Muscle of back (tissue), 13 donors: ENCODE measurements at places on chromosomes 13 and 19.
A peak's percentile ranks its signal among the peaks of the same experiment; 100 is the strongest.

GRCh38 chr13:61294467-61295191 lies 121.0 kb downstream of the PCDH20 start:
- DNase-seq = no peak

- no peak for DNase-seq
Observed at GRCh38 chr19:958967-959855, 24.9 kb upstream of the WDR18 start.

DNA sequence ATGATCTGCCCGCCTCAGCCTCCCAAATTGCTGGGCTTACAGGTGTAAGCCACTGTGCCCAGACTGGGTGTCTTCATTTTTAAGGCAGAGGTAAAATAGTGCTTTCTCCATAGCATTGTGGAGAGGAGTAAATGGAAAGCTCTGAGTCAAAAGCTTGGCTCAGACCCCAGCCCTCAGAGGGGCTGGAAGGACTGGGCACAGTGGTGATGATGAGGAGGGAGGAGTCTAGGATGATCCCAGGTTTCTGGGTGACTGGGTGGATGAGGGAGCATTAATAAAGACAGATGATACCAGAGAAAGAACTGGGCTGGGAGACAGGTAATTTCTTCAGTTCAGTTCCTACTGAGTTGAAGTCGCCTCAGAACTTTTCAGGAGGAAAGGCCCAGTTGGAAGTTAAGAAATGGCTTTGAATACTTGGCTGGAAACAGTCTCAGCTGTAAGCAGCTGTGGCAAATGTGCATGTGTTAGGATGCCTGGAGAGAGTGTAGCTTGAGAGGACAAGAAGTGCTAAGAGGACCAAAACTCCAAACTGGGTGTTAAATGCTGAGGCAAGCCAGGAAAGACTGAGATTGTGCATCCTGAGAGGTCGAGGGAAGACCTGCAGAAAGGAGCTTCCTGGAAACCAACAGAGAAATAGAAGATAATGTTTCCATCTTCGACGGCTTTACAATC lies 37.1 kb upstream of the MEDAG start:
- DNase-seq = no peak

- peak; percentile 84 for DNase-seq
Observed at GRCh38 chr19:11194656-11195558, 2.4 kb downstream of the KANK2 start.

GRCh38 chr19:13002166-13002898 lies 7.1 kb downstream of the NFIX start:
- peak; percentile 84 for DNase-seq

DNA sequence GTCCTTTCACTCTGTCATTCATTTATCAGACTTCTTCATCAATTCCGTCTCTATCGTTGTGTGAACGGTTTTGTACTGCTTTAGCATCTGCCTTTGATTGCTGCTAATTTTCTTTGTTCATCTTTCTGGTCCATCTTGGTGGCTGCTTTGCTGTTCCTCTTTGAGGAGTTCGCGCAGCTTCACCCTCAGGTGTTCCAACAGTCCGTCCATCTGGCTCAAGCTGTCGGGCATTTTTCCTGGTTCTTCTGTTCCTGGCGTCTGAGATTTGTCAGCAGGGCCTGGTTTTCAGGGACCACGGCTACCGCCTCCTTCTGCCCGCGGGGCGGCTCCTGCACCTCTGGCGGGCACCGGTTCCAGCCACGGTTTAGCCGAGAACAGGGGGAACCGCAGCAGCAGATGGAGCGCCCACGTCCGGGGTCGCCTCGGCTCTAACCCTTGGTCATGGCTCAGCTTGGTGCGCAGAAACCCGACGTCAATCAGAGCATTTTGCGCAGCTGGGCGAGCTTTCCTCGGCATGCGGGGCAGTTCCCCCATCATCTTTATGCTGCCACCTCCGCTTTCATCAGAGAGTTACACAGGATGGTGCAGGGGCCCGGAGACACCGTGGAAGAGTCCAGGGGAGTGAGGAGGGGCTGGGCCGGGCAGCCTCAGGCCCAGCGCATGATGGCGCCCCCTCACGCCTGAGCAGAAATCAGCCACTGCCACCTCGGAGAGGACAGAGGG lies 89.5 kb downstream of the ZNF100 start:
- no peak for DNase-seq

DNA sequence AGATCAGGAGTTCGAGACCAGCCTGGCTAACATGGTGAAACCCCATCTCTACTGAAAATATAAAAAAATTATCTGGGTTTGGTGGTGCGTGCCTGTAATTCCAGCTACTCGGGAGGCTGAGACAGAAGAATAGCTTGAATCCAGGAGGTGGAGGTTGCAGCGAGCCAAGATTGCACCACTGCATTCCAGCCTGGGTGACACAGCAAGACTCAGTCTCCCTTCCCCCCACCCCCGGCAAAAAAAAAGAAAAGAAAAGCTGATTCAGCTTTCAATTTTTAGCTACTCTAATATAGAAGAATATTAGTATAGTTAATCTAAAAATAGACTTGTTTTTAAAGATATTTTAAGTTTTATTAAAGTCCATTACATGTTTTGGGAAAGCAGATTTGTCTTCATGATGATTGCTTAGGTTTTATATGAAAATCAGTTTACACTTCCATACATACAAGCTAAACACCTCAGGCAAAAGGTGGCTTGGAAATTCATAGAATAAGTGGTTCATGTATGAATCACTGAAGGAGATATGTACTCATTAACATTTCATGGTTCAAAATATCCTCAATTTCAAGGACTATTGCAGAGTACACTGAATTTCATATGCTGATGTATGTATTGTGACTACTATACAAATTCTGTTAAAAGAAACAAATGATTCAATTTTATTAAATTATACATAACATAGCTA lies 165.2 kb downstream of the TDRD3 start:
- DNase-seq = no peak

GRCh38 chr13:87666831-87667230 lies 4.3 kb upstream of the SLITRK5 start:
- DNase-seq = peak; percentile 17

- DNase-seq = no peak
Observed at GRCh38 chr19:4052993-4053422, 13.7 kb downstream of the ZBTB7A start.
